Activated T-cell treated with anti-CD3 and anti-CD28 coated beads for 4 hours (primary cell): ENCODE measurements at places on chromosomes 4 and X.
A peak's percentile ranks its signal among the peaks of the same experiment; 100 is the strongest.

DNA sequence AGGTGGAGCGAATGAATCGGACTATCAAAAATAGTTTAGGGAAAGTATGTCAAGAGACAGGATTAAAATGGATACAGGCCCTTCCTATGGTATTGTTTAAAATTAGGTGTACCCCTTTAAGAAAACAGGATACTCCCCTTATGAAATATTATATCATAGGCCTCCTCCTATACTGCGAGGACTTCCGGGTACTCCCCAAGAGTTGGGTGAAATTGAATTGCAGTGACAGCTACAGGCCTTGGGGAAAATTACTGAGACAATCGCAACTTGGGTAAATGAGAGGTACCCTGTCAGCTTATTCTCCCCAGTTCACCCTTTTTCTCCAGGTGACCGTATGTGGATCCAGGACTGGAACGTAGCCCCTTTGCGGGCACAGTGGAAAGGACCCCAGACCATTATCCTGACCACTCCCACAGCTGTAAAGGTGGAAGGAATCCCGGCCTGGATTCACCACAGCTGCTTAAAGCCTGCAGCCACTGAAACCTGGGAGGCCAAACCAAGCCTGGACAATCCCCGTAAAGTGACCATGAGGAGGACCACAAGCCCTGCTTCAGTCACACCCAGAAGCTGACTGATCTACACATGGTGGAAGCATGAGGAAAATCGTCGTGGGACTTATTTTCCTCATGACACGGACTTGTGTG lies 1138.1 kb downstream of the ARAP2 start:
- DNase-seq, result no peak

DNA sequence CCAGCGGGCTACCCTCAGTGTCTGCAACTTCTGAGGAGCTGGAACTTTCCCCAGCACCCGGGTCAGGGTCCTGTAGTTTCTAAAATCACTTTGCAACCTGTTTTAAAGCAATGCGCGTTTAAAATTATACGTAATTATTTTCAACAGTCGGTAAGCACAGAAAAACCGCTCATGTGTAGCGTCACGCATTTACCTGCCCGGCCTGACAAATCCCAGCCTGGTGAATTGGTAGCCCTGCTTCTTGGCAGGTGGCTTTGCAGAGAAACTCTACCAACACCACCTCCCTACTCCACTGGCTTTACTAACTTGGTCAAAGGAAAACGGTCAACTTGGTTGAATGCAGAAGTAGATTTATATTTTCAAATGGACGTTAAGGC lies 640 bp downstream of the BANK1 start:
- no peak for DNase-seq

DNA sequence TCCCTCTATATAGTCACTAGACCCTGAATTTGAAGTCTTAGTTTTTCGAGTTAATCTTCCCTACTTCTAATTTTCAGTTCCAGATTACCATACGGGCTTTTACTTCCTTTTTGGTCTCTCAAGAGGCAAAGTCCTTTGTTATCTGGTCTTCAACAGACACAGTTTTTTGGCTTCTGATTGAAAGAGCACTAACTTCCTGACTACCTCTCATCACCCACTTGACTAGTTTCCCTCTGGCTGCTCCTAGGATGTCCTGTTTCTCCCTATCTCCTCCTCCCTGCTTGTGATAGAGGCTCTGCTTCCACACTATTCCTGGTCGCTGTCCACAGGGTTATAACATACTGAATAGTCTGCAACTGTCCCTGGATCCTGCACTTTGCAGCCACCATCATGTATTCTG lies 16.7 kb upstream of the WDR44 start:
- DNase-seq, result no peak

DNA sequence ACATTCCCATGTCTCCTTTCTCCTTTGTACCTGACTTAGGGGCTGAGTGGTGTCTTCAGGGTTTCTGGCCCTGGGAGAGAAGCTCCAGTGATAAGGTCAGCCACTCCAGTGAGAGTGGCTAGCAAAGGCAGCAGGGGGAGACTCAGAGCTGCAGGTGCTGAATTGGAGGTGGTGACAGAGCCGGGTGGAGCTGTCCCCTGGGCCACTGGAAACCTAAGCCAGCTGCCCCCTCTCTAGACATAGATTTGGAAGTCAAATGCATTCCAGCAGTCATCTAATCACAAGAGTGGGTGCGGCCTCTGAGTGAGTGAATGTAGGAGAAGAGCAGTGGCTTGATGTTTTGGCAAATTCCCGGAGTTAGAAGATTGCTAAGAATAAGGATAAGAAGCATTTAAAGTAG lies 28.5 kb downstream of the TRIM2 start:
- DNase-seq, result no peak

DNA sequence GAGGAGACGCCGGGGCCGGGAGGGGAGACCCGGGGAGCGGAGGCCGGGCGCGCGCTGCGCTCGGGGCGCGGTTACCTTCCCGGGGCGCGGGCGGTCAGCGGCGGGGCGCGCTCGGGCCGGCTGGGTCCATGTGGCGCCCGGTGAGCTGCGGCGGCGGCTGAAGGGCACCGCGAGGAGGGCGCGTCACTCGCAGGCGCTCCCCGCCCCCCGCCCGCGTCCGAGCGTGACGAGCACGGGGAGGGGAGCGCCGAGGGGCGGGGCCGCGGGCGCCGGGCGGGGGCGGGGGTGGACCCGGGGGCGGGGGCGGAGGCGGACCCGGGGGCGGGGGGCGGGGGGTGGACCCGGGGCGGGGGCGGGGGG lies at the start of gene CPLX1:
CPLX1 (minus strand) TSS at position 159 of the 360 bp plus-strand sequence. CDS start 1,607 bp downstream, outside the sequence.
- no peak for DNase-seq

DNA sequence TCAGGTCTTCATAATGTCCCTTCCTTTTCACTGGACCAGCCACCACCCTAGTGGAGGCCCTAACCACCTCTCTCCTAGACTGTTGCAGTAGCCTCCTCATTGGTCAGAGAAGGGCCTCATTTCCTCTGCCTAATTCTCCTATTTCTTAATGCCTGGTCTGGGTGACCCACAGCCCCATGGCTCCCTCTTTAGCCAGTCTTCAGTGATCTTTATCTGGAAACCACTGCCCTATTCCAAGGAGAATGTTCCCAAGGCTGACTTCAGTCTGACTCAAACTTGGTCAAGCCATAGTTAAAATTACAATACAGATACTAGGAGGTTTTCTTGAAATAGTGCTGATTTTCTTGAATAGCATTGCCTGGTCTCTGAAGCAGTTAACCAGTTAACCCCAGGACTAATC lies 53.6 kb upstream of the PRPS1 start:
- DNase-seq, result no peak

GRCh38 chr4:99714179-99714578 lies 56.6 kb upstream of the C4orf54 start:
- no peak for DNase-seq

DNA sequence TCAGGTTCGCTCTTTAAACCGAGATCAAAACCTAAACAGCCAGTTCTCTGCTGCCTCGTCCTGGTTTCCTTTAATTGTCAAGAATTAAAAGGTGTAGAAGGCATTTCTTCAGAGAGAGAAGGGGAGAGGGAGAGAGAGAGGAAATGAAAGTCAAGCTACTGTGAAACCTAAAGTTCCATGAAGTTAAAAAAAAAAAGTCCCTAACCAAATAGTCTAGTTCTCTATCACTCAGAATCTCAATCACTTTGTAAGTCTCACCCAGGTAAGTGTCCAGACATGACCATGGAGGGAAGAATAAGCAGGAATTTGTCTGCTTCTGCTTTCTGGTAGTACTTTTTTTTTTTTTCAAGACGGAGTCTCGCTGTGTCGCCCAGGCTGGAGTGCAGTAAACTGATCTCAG lies 18.8 kb upstream of the SMIM14 start:
- no peak for DNase-seq

- DNase-seq, result no peak
These were observed 31.2 kb downstream of the RPS6KA6 start for GRCh38 chrX:84156821-84157220.

DNA sequence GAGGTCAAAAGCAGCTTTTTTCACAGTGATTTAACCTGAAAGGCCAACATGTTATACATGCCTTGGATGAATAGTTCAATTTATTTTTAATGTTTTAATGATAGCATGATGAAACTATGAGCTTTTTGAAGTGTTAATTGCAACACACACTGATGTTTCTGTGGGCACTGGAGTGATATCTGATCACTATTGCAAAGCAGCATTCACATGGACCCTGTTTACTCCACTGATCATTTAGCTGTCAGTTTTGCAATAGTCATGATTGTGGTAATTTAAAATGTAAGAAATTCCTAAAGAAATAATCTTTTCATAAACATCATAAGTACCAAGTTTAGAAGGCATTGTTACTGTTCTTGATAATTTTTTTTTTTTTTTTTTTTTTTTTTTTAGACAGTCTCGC lies 74.1 kb downstream of the ARSJ start:
- DNase-seq, result no peak

GRCh38 chrX:154750301-154751202 lies at the start of gene GAB3:
GAB3 (minus strand) TSS chrX:154751077; CDS start chrX:154751025, 52 bp downstream.
- no peak for DNase-seq

DNA sequence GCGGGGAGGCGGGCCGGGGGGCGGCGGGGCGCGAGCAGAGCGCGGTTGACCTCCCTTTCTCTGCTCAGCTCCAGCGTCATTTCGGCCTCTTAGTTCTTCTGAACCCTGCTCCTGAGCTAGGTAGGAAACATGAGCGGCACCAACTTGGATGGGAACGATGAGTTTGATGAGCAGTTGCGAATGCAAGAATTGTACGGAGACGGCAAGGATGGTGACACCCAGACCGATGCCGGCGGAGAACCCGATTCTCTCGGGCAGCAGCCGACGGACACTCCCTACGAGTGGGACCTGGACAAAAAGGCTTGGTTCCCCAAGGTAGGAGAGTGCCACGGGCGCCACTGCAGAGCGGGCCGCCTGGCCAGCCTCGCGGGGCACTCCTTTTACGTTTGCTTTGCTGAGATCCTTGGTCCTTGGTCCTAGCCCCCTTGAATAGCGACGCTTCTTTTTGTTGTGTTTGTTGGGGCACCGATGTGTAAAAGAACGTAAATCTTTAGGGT lies at the start of gene HTATSF1:
HTATSF1 (plus strand) TSS at position 37 of the 497 bp plus-strand sequence; CDS start at position 130, 93 bp downstream.
- peak; percentile 1 for DNase-seq

DNA sequence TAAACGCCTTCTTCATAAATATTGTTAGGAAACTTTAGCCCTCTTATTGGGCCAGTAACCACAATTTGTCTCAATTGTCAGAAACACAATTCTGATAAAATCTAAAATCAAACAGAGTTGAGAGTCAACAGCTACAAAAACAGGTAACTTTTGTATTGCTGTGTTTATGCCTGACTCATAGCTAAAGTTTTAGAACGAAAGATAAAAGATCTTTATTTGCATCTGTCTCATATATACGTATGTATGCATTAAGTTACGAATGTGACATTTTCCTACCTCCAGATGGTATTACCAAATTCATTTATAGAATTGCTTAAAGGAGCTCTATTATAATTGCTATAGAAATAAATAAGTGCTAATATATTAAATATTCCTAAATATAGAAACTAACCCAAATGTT lies 887.9 kb upstream of the NDST4 start:
- DNase-seq, result no peak

DNA sequence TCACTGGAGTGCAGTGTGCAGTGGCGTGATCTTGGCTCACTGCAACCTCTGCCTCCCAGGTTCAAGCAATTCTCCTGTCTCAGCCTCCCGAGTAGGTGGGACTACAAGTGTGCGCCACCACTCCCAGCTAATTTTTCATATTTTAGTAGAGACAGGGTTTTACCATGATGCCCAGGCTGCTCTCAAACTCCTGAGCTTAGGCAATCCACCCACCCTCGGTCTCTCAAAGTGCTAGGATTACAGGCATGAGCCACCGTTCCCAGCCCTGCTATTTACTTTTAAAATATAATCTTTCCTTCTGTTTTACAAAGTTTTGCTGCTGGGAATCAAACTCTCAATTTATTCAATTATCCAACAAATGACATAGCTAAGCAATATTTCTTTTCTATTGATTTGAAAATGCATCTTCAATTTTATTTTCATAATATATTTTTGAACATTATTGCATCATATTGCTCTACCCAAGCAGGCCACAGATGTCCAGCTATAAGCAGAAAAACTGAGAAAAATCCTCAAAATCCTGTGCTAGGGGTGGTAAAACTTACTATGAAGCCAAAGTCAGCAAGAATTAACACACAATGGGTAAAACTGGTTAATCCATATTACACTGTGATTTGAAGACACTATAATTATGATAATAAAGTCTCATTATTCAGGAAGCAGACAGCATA lies 5.2 kb downstream of the TIFA start:
- no peak for DNase-seq

DNA sequence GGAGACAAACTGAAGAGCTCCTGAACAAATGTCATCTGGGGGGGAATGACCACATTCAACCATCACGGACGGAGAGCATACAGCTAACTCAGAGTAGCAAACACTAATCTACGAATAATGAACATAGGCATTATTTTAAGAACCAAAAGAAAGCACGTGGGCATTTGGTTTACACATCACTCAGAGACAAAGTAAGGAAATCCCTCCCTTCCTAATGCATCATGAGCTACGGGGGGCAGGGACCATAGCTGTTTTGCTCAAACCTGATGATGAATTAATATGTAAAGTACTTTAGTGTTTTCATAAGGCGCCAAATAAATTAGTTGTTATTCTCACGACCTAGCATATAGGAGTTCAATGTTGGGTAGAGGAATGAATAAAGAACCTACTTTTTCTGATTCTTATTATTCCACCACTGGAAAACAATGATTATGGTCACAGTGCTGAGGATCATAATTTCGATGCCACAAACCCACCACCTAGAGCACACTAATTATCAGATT lies 11.7 kb upstream of the TMEM156 start:
- no peak for DNase-seq

DNA sequence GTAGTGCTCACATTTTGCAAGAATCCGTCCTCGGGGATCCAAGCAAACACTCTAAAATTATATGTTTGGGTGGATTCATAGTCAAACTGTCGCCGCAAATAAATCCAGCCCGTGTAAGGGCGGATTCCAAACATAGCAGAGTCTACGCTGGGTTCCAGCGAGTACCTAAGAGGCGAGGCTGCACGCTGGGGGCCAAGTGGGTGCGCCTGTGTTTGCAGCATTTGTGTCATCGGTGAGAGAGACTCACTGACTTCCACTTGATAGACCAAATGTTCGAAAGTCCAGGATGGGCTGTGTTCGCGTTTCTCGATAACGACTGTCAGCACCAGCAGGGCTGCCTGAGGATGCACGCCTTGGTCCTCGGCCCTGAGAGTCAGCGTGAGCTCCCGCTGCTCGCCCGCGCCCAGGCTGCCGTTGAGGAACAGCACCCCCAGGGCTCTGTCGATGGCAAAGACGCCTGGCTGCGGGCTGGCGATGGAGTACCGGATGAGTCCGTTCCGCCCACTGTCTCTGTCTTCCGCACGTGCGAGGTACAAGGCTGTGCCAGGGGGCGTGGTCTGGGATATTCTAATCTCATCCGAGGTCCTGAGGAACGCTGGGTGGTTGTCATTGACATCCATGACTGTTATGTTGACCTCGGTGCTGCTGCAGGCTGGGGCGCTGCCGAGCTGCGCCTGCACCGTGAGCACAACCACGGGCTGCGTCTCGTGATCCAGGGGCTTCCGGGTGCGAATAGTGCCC lies 158.7 kb downstream of the DCHS2 start:
- DNase-seq, result peak; percentile 9

DNA sequence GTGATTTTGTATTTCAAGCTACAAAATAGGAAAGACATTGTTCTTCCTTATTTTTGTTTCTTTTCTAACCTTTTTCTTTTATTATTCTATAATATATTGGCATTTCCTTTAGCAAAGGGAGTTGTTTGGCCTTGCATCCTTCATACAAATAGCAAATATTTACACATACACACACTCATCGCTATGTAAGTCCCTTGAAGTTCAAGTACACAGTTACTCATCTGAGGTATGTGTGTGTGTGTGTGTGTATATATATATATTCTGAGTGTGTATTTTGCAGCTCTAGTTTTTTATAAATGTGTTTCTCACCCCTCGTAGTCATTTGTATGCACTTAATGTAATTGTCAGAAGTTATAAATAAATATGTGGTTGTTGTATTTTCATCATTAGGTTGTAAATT lies 724.8 kb upstream of the MAGEB2 start:
- no peak for DNase-seq
